MCF 10A (cell line): ENCODE measurements at places on chromosomes 2 and 18.

DNA sequence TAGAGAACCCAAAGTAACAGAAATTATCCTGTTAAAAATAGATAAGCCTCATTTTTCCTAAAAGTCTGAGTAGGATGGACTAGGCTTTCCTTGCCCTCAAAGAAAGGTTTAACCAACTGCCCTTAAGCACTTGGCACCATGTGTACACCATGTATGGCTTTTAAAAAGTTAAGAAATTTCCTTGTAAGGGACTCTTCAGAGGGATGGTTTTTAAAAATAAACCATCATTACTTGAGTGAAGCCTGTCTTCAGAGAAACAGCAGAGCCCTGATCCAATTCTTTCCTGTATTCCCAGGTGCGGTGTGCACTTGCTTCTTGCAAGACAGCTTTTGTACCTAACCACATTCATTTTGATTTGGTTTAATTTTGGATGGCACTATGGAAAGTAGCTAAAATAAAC lies 1.1 kb upstream of the NEMP2 start:
- DNase-seq, result no peak

DNA sequence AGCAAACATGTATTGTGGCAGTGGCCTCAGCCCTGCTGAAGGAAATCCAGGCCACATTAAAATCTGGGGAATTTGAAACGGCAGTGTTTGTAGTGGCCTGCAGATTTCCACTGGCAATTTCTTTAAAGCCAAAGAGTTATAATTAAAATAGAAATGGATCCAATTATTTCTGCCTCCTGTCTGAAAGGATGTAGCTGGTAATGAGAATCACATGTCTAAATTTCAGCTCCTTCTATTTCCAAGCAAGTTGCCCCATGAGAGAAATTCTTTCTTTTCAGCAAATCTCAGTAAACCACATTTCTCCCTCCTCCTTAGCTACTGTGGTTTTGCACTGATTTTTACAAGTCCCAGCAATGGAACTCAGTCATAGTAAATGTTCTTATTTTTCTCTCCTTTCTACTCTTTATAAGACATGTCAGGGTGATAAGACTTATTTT lies 55.4 kb upstream of the ZNF396 start:
- DNase-seq, result no peak

DNA sequence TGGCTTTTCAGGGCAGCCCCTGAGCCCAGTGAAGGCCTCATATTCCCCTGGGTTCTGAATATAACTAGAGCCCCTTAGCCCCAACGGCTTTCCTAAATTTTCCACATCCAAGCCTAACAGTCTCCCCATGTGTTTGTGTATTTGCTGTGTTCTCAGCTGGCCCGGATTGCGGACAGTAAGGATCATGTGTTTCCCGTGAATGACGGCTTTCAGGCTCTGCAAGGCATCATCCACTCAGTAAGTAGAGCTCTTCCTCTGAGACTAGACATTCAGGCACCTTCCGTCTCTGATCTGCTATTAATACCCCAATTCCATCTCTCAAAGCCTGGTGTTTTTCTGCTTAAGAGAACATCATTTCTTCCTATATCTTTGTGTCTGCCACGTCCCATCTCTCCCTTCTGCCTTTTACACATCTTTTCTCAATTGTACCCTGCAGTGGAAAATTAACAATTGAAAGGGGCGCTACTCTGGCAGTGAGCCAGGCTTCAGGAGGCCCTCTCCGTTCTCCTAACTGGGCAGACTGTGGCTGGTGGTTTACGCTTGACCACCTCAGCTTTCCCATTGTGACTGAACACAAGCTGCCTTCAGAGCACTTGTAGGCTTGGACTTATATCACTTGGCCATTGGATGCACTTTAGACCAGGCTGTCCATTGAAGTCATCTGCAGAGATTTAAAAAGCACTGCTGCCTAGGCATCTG lies 64.4 kb downstream of the ANTXR1 start:
- no peak for DNase-seq

- no peak for DNase-seq
Measured at GRCh38 chr2:101466426-101466825, 8.5 kb downstream of the RFX8 start.

GRCh38 chr2:236086971-236087465 lies 81.2 kb downstream of the GBX2 start:
- DNase-seq, result no peak

DNA sequence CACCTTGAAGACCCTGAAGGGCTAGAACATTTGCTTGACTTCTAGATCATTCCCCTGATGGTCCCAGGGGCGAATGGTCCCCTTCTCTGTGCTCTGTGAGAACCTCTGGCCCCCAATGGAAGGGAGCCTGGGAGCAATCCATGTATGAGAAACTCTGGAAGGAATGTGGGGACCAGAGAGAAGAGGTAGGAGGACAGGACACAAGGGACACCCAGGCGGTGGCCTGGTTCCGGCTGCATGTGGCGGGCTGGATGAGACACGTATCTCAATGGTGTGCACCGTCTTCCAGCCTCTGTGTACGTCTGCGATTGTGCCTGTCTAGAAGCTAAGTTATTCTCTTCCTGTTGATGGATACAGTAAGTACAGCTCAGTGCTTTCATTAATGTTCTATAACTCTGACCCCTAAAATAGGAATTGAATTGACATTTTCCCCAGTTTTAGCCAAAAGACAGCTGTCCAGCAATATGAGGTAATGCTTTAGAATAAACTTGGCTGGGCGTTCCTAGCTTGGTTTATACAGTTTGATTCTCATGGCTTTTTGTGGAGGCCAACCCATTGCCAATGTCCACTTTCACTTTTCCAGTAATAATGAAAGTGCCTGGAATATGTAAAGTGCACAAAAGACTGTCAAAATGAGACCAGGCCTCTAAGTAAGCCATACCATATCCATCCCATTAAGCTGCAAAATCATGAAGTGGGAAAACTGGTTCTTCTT lies 30.1 kb upstream of the COPS8 start:
- DNase-seq, result no peak

GRCh38 chr2:200471928-200472645 lies 37.8 kb downstream of the KCTD18 start:
- no peak for DNase-seq

GRCh38 chr2:117968722-117969121 lies 45.1 kb downstream of the CCDC93 start:
- DNase-seq, result no peak

- DNase-seq, result no peak
Measured at GRCh38 chr2:65130664-65131175, 814 bp upstream of the RAB1A start.

DNA sequence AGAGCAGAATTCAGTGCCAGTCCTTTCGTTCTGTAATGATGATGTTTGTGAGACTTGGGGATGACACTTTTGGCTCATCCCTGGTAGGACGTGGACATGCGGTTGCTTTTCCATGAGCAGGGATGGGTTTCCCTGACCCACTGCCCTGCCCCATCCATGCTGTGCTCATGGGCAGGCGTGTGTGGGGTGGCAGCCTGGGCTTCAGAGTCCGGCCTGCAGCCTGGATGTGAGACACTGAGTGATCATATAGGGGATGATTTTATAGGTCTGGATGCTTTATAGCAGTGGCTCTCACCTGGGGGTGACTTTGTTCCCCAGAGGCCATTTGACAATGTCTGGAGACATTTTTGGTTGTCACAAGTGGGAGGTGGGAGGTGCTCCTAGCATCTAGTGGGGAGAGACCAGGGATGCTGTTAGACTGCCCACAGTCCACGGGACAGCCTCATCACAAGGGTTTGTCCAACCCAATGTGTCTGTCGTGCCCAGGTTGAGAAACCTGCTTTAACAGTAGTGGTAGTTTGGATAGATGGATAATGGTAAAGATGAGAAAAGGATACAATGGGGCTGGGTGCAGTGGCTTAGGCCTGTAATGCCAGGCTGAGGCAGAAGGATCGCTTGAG lies 38.9 kb downstream of the LDLRAD4 start:
- no peak for DNase-seq

DNA sequence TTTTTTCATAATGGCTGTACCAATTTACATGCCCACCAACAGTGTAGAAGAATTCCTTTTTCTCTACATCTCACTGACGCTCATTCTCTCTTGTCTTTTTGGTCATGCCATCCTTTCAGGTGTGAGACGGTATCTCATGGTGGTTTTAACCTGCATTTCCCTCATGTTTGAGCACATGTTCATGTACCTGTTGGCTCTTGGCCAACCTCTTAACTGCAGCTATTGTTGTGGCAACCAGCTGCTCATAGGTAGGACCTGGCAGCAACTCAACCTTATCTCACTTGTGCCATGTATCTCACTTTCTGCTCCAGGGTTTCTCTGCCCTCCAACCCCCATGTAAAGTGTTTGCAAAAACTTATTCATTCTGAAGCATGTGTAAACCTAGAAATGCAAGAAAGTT lies 167.5 kb downstream of the UPP2 start:
- DNase-seq, result peak; percentile 8

DNA sequence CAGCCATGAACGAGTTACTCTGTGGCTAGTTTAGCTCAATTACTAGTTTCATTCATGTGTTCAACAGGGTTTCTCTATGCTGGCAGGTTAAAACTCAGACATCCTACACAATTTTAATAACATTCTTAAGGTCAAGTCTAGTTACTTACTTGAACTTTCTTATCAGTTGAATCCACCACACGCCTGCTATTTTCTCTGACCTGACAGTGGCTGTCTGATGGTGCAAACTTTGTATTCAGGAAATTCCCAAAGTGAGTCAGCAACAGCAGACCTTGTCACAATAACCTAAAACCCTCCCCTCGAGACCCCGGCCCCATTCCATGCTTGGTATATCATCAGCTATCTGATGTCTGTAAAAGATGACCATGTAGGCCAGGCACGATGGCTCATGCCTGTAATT lies 20.8 kb upstream of the CIDEA start:
- no peak for DNase-seq

DNA sequence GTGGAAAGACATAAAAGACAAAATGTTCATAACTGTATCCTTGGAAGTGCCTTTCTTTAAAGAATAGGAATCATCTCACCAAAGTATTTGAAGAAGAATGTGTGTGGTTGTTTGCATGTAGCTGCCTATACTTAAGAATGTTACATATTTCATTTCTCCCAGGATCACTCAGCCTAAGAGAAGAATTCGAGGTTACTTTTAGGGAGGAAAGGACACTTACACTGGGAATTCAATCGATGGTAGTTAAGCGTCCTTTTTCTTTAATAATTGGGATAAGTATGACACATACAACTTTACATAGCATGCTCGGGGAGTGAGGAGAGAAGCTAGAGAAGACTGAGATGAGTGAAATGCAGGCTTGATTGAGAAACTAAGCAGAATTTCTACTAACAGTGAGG lies 22.0 kb upstream of the CYP1B1 start:
- DNase-seq, result no peak

DNA sequence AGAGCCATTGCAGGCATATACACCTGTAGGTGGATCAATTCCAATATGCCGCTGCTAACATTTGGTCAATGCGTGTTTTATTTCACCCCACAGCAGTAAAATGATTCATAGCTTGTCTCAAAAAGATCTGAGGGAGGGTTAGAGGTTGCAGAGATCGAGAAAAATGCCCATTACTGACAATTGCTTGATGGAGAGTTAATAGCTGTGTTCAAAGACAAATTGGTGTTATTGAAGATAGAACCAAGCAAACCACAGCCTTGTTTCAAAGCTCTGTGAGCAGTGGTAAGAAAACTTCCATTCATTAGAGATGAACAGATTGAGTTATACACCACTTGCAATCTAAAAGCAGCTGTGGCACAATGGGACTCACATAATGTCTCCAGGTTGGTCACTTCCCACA lies 95.4 kb downstream of the KCNE4 start:
- no peak for DNase-seq

DNA sequence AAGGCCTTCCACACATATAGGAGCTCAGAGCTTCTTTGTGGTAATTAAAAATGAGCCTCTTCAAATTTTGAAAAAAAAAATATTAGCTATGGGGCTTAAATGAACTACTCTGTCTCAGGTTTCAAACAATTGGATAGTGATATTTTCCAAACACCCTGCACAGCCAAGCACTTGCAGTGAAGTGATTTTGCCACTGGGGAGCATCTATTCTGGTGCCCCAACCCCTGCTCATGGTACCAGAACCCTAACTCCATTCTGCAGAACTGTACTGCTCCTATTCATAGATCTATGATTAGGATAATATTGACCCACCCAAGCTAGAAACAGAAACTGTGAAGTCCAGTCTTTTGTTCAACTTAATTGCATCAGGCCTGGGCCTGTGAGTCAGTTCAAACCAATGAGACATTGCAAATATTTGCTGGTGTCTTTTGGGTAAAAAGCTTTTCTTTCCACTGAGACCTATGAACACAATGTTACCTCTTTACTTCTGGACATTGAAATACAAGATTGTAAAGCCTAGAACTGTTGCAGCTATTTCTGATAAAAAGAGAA lies 324.0 kb downstream of the GALNT13 start:
- DNase-seq, result peak; percentile 1

GRCh38 chr2:33552758-33553461 lies 46.2 kb downstream of the FAM98A start:
- no peak for DNase-seq

GRCh38 chr2:36490749-36491148 lies 107.2 kb downstream of the FEZ2 start:
- no peak for DNase-seq

- DNase-seq, result no peak
Measured at GRCh38 chr2:154974041-154974440, 275.5 kb downstream of the KCNJ3 start.

- no peak for DNase-seq
Measured at GRCh38 chr2:222470802-222471468, 46.6 kb downstream of the SGPP2 start.

- DNase-seq, result no peak
Measured at GRCh38 chr18:13447621-13448334, 229.2 kb downstream of the LDLRAD4 start.

GRCh38 chr2:105609746-105610402 lies 134.8 kb upstream of the NCK2 start:
- DNase-seq, result no peak

- no peak for DNase-seq
Measured at GRCh38 chr2:85972355-85972754, 83.6 kb upstream of the ST3GAL5 start.

DNA sequence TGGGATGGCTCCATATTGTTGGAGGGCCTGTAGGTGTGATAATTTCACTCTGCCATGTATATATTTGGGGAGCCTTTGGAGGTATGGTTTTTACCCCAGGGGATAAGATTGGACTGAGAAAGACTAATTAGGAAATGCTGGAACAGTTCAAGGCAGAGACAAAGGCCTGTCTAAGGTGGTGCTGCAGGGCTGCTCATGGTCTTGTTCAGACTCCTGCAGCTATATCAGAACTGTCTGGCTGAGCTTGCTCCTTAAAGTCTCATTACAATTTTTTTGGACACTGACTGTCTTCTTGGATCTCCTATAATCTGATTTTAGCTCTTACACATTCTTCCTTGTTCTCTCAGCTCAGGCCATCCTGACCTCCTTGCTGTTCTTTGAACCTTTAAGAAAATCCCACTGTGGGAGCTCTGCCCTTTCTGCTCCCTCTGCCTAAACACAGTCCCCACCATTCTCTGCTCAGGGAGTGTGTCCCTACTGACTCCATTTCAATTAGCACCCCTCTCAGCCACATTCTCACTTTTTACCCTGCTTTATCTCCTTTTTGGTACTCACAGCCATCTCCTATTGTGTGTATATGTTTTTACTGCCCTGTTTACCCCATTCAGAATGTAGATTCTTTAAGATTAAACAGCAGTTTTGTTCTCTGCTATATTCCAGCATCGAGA lies 468.7 kb upstream of the FANCL start:
- DNase-seq, result no peak

- DNase-seq, result peak; percentile 30
Measured at GRCh38 chr18:12238826-12239225, 15.3 kb upstream of the CIDEA start.
